Non-pigmented ciliary epithelial cell (primary cell): ENCODE measurements at places on chromosomes 1 and 21.

DNA sequence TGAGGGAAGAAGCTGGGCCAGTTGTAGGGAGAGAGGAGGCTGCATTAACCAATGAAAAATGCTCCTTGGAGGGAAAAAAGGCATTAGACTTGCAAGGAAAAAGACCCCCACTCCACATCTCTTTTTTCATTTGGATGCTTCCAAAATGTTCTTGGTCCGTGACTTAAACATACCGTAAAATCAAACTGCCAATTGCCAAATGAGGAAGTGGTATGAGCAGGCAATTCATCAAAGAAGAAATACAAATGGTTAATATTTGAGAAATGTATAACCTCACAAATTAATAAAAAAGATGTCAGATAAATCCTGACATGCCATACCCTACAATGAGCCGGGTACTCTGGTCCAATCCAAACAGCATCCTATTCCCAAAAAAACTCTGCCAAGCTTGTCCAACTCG is 30.6 kb downstream of the KANK4 start:
- DNase-seq, result no peak

DNA sequence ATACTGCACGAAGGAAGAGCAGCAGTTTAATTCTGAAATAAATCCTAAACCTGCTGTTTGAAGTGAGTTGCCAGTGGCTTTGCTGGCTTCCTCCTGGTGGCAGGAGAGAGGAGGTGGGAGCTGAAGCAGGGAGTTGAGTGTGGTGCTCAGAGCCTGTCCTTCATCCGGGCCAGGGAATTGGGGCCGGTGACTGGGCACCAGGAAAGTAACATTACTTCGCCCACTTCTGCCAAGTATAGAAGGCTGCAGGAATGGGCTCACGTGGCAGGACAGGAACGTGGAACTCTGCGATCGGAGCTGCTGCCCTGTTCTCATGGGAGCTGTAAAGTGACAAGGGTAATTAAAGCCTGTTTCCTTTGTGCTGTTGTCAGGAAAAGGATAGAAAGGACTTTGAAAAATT is 8.7 kb downstream of the TOR3A start:
- no peak for DNase-seq

DNA sequence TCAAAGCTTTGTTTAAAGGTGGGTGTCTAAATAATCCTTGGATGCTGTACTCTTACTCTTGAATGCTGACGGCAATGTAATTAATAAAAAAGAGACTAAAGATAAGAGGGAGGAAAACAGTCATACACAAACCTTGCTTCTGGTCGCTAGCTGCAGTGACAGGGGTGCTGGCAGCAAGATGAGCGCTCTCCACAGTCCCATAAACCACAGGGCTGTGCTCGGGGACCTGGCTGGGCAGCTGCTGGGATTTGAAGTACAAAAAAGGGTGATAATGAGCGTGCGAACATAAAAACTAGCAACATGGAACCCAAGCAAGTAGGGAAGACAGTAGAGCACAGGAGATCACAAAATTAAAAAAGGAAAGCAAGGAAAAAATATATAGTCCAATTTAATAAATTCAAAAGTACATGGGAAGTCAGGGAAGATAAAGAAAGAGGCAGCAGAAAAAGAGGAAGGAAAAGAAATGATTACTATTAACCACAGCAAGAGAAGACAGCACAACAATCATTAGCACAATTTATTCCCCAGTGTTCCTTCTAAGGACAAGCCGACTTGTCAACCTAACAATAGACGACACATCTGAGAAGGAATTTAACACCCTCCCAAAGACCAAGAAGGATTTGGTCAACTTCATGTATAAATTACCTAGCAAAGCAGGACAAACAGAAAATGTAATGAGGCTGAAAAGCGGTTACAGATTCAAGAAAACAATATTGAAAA is 162.9 kb upstream of the HP1BP3 start:
- no peak for DNase-seq

GRCh38 chr1:233386336-233386735 is 58.8 kb downstream of the MAP3K21 start:
- no peak for DNase-seq

- no peak for DNase-seq
Observed at GRCh38 chr1:155120253-155120652, 7.4 kb upstream of the EFNA1 start.

DNA sequence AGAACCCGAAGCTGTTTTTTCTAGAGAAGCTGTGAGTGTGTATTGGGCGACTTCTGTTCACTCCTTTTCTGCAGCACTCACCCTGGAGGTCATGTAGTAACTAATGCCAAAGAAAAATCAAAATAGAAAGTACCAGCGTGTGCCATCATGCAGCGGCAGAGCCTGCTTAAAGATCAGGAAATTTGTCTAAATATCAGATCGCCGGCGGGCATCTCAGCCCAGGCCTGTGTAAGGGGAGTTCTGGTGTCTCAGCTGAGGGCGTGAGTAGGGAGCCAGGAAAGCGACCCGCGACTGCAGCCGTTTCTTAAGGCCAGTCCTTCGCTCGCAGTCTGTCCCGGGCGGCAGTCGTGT is 768 bp downstream of the EDARADD start:
- DNase-seq, result no peak

- DNase-seq, result no peak
Observed at GRCh38 chr1:58405660-58406059, 140.9 kb downstream of the OMA1 start.

- DNase-seq, result no peak
Observed at GRCh38 chr1:58818976-58819375, 35.1 kb upstream of the JUN start.

DNA sequence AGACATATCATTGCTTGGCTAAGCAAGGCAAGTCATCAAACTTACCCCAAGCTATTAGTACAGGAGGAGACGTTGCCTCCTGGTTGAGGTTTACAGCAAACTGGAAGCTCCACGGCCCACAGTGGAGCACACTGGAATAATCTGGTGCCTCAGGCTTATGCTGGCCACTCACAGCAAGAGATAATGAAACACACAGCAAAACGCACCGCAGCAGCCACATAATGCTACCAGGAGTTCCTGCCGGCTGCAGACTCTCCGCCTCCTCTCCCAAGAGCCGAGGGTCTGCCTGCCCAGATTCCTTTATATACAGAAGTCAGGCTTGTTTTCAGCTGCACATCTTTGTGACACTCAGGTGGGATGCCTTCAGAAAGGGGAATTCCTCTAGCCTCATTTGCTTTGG is 306 bp downstream of the ZP4 start:
- DNase-seq, result no peak

- no peak for DNase-seq
Observed at GRCh38 chr21:32921632-32922230, 104.0 kb upstream of the OLIG2 start.

DNA sequence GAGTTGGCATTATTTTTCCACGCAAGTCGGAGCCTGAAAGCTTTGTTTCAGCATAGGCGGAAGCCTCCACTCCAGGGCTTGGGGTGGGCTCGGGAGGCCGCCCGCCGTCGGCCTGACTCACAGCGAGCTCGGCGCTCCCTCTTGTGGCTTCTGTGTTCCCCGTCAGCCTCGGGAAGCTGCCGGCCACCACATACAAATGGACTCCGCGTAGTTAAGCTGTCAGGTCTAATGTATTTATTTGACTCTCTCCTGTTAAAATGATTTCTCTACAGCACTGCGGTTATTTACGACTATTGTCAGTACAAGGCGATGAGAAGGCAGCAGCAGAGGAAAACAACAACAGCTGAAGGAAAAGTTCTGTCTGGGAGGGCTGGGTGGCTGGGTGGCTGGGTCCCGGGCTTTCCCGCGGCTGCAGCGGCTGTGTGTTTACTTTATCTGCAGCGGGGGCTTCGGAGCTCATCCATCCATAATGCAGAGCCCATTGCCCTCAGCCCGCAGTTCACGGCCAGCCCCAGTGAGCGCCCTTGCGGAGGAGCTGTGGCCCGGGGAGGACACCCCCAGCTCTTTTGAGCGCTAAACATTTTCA is 375.7 kb upstream of the CAMK1G start:
- DNase-seq, result no peak

DNA sequence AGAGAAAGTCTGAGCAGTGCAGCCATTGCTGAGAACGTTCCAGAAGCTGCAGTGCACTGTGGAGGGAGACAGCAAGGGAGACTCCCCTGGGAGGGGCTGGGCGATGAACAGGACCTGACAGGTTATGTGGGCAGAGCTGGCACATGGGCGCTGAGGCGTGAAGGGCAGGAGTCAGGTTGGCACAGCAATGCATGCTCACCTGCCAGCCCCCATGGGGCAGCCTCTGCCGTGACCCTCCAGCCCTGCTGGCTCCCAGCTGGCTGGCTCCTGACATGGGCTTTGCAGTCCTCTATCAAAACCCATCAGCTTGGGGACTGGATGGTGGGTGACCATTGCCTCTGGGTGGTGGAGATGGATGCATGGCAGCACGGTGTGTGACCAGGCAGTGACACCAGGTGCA is 300.3 kb downstream of the CAMTA1 start:
- no peak for DNase-seq

- DNase-seq, result no peak
Observed at GRCh38 chr1:1573843-1574720, 581 bp downstream of the SSU72 start.

- DNase-seq, result peak; percentile 28
Observed at GRCh38 chr1:149936992-149937705, 470 bp upstream of the MTMR11 start.

DNA sequence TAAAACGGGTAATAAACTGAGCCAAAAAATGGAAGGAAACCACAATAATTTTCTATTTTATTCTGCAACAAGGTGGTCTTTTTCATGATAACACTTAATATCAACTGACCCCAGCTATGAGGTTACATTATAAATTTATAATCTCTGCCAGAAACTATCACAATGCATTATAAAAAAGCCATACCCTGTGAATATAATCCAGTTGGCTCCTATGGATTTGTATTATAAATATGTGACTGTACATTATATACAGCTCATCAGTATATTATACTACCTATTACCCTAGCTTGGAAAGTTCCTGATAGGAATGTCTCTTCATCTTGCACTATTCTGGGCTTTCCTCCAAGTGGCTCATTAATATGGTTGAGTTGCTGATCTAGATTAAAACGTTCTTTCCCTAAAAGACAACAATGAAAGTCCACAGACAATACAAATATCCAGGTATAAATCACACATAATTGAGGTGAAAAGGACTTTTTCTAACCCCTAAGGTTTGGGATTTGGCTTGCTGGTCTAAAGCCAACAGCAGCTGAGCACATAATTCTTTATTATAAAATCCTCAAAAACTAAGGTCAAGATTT is 487.7 kb downstream of the TTLL7 start:
- DNase-seq, result no peak

- no peak for DNase-seq
Observed at GRCh38 chr21:42373196-42373907, 7.0 kb upstream of the TFF1 start.

GRCh38 chr1:206430031-206430983 is 40.0 kb upstream of the IKBKE start:
- peak; percentile 57 for DNase-seq

- no peak for DNase-seq
Observed at GRCh38 chr1:100073531-100073930, 59.2 kb downstream of the SASS6 start.

DNA sequence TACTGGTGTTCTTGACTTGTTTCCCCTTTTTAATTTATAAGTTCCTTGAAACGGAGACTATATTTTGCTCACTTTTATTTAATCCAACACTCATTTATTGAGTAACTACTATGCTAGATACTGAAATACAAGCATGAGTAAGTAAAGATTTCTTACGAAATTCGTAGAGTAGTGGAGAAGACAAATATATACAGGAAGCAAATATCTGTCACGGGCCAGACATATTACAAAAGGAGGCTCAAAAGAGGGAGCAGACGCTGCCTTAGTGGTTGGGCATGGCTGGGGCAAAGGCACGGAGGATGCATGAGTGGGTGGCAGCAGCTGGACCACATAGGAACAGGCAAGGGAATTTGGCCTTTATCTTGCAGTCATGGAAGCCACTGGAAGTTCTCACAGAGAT is 6.8 kb downstream of the NCF2 start:
- no peak for DNase-seq

- DNase-seq, result peak; percentile 81
Observed at GRCh38 chr1:21262293-21263051, 27.8 kb downstream of the ECE1 start.

DNA sequence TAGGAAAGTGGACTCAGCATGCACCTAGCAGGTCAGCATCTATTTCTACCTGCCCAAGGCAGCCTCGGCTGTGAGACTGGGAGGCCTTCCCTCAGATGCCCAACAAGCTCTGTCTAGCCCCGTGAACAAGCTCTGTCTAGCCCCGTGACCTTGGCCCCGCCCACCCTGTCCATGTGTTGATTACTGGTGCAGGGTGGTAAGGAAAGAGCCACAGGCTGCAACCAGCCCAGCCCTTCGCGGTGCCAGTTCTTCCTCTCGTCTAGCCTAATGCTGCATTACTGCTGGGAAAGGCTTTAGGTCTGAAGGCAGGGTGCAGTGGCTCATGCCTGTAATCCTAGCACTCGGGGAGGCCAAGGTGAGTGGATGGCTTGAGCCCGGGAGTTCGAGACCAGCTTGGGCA is 2.2 kb downstream of the GPR153 start:
- no peak for DNase-seq
